ENCODE measurements at places on chromosomes 11 and 22.

GRCh38 chr11:43941257-43941994, 1.0 kb upstream of the C11orf96 start:
- DNase-seq = no peak

GRCh38 chr22:31122532-31123291, at the start of gene INPP5J:
INPP5J (plus strand) TSS chr22:31122966; CDS start chr22:31123015, 49 bp downstream.
- no peak for DNase-seq

DNA sequence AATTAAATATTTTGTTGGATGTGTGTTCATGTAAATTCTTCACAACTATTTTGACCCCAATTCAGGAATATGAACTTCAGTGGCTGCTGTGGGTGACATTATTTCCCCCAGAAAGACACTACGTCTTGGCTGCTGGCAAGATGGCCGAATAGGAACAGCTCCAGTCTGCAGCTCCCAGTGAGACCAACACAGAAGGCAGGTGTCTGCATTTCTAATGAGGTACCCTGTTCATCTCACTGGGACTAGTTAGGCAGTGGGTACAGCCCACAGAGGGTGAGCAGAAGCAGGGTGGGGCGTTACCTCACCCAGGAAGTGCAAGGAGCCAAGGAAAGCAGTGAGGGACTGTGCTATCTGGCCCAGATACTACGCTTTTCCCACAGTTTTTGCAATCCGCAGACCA, 65.3 kb downstream of the ZBTB44 start:
- DNase-seq = no peak

DNA sequence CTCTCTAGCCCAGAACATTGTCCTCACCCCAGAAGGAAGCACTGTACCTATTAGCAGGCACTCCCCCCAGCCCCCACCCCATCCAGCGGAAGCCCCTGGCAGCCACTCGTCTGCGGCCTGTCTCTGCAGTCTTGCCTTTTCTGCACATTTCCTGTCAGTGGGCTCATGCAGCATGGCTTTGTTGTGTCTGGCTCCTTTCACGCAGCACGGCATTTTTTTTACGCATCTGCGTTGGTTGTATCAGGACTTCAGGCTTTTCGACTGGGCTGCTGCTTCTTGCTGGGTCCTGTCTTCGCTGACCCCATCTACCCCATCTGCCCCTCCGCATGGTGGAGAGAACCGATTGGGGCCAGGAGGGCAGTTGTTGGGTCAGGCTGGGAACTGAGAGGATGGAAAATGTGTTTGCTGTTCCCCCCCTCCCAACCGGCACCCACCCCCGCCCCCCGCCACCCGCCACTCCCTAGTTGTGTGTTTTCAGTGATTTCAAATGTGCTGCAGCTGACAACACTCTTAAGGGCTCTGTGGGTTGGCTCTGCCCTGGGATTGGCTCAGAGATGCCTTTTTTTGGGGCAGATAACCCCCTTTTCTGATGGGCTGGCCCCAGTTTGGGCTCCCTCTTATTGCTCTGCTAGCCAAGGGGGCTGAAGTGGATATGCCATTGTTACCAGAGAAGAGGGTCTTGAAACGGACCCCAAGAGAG, 110.0 kb downstream of the KIAA1671 start:
- DNase-seq = peak; percentile 73

GRCh38 chr11:19818619-19819018, 106.0 kb downstream of the NAV2 start:
- no peak for DNase-seq

GRCh38 chr22:21013657-21014201, 1.2 kb upstream of the P2RX6 start:
- DNase-seq = no peak

DNA sequence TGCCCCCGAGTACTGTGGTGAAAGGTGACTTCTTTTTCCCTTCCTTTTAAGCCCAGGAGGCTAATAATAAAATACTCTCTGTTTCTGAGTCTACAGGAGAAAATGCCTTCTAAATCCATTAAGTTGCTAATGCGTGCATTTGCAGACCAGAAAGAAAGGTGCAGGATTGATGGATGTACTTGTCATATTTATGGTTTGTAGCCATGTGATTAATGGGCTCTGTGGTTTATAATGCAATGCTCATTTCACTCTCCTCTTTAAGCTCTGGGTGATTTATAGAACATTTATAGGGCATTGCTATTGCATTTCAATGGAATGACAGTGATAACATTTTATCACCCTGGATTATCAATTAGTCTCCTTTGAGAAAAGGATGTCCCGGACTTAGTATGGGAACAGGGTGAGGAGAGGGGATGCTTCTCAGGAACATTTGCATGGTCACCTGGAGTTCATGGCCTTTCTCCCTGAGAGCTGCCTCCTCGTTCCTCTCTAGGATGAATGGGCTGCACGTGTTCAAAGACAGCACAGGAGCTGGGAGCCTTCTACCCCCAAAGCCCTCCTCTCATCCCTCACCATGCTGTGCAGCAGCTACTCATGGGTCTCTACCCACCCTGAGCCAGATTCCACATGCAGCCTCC, 82.8 kb upstream of the HMGXB4 start:
- no peak for DNase-seq

GRCh38 chr22:32987081-32987631, 71.0 kb downstream of the SYN3 start:
- DNase-seq = no peak

- no peak for DNase-seq
Measured at GRCh38 chr11:35454362-35454761, 35.0 kb upstream of the SLC1A2 start.

DNA sequence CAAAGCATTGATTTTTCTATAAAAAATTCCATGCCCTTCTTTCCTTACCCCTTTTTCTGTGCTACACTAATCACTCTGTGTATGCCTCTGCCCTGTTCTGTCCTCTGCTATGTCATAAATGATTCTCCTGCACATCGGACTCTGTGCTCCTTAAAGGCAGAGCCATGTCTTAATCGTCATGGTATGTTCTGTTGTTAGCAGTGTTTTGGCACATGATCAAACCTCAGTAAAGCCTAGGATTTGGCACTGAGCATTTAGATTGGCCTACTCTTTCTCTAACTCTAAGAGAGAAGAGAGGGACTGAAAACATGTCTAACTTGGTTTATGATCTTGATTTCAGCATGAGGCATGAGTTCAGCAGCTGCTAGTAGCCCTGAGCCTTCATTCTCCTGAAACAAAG, 266.9 kb downstream of the AASDHPPT start:
- DNase-seq = no peak

DNA sequence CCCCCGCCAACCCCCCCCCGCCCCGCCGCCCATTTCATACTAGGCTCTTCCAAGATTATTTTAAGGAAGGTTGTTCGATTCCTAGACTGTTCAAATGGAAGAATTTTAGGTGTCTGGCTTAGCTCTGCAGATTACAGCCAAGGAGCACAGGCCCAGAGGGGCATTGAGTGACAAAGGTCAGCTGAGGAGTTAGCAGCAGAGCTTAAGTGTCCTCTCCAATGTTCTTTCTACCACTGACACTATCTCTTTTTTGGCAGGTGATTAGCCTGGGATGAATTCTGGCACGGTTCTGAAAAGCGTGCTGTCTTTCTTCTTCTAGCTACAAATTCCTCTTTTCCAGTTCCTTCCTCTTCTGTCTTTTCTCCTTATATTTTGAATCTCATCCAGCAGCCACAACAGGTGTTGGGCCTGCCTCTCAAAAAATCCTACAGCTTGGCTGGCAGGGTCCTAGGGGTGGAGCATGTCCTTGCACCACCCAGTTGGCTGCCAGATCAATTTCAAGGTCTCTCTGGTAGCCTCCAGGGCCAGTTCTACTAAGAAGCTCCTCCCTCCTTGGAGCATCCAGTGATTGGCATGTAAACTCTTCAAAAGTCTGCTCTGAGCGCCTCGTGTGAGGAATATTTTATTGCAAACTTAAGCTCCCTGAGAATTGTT, 23.0 kb downstream of the KCNE3 start:
- DNase-seq = no peak

- DNase-seq = no peak
Measured at GRCh38 chr22:37095113-37095512, 14.4 kb downstream of the TMPRSS6 start.

- no peak for DNase-seq
Measured at GRCh38 chr11:116733969-116734508, 38.7 kb downstream of the BUD13 start.

DNA sequence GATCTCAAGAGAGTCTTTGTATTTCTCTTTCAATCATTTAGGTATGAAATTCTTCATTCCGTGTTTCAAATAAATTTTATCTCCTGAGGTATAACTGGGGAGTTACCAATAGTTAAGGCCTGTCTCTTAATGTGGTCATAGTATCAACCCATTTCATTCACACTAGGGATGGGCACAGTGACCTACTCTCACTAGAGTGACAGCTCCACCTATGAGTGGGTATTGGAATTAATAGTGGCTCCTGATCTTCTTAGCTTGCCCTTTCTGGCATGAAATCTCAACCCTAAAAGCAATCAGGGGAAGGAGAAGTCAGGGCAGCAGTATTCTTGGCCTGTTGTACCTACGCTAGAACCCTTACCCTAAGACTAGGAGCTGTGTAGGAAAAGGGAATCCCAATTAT, 507.7 kb downstream of the FAM181B start:
- DNase-seq = no peak

GRCh38 chr22:40178417-40179409, 988 bp downstream of the TNRC6B start:
- no peak for DNase-seq

- DNase-seq = no peak
Measured at GRCh38 chr22:20581503-20582170, 74.2 kb downstream of the MED15 start.

GRCh38 chr11:126926376-126926791, 74.2 kb downstream of the KIRREL3 start:
- no peak for DNase-seq

DNA sequence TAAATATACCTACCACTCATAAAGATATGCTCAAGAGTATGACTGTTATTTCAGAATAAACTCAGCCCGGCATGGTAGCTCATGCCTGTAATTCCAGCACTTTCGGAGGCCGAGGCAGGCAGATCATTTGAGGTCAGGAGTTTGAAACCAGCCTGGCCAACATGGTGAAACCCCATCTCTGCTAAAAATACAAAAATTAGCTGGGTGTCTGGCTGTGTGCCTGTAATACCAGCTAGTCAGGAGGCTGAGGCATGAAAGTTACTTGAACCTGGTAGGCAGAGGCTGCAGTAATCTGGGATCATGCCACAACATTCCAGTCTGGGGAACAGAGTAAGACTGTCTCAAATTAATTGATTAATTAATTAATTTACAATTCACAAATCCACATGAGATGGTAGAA, 208.2 kb upstream of the PDGFD start:
- no peak for DNase-seq
